IMR-90 (cell line): ENCODE measurements at places on chromosomes 1 and 21.

GRCh38 chr1:191714845-191715244 lies 443.4 kb upstream of the RGS18 start:
- DNase-seq = no peak

DNA sequence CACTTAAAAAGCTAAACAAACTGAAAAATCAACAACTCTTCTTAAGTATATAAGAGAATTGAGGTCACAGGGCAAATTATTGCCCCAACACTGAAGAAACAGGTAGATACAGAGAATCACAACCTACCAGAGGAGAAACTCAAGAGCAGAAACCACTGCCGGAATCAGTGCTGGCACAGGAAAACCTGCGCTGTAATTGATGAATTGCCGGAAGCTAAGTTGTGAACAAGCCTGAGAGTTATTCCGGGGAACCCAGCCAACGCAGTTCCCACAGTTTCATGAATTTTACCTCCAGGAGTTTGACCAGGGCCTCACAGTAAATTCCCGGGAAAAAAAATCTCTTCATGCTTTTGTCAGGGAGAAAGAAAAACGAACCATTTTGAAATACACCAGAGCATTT lies 657.1 kb upstream of the BRINP3 start:
- DNase-seq = no peak

DNA sequence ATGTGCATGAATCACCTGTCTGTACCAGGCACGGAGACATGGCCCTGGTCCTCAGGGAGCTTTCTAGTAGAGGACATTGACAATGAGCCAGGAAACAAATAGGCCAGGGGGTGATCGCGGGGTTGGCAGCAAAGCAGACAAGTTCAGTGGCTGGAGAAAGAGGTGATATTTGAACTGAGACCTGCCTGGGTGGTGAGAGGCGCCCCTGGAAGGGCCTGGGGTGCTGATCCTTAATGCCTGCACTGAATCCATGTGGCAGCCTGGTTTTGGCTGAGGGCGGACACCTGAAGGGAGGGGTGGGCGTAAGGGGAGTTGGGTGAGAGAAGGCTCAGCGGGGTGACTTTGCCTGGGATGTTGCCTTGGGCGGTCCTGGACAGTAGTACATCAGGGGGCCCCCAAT lies 35.9 kb downstream of the URB2 start:
- no peak for DNase-seq

DNA sequence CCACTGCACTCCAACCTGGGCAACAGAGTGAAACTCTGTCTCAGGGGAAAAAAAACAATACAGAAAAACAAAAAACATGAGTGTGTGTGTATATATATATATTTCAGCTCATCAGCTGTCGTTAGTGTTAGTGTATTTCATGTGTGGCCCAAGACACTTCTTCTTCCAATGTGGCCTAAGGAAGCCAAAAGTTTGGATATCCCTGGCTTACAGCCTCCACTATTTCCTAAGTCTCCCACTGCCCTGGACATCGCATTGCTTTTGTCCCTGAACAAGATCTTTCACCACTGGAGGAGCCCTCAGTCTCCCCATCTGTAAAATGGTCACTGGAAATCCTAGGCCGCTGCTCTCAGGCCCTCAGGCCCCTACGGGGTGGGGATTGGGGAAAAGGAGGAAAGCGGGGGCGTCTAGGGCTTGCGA lies 391 bp upstream of the LDLRAP1 start:
- no peak for DNase-seq

GRCh38 chr1:20530306-20530705 lies 22.1 kb upstream of the FAM43B start:
- DNase-seq = no peak

GRCh38 chr1:147630447-147630846 lies 39.9 kb downstream of the ACP6 start:
- no peak for DNase-seq

DNA sequence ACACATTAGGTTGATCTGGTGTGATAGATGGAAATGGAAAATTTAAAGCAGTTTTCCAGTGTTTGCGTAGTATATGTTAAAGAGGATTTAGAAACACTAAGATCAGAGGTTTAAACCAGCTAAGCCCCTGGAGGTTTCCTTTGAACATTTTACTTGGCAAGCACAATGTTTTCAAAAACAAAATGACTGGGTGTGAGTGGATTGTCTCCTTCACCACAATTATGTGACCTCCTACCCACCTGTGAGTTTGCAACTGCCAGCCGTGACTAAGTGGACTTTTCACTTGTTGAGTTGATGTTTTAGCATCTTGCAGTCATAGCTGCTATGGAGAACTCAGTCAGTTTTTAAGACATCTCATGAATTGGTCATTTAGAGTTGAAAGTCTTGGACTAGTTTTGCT lies 4.7 kb downstream of the CCDC190 start:
- peak; percentile 96 for DNase-seq

GRCh38 chr21:42003051-42003461 lies 7.1 kb downstream of the ZBTB21 start:
- DNase-seq = peak; percentile 76

DNA sequence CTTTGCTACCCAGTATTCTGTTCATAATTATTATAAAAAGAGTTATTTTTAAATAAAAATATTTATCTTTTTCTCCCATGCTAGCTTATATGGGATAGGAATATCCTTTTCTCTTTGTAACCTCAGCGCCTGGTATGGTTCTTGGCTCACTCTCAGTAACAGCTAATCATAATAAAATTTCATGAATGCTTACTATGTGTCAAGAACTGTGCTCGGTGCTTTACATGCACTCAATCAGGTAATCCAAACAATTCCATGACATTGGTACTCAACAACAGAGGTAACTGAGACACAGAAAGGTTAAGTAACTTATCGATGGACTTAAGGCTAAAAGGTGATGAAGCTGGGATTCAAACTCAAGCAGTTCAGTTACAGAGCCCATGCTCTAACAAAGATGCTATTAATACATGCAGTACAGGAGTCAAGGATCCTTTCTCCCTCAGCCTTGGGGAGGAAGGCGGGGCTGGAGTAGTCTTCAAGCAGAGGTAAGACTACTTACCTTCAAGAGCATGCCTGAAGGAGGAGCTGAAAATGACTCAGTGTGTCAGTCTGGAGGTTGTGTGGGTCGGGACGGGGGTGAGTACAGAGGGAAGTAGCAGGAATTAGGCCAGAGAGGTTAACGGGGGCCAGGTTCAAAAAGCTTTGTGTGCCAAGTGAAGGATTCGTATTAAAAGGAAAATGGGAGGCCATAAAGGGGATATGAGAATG lies 73.4 kb downstream of the PLPPR5 start:
- DNase-seq = no peak

DNA sequence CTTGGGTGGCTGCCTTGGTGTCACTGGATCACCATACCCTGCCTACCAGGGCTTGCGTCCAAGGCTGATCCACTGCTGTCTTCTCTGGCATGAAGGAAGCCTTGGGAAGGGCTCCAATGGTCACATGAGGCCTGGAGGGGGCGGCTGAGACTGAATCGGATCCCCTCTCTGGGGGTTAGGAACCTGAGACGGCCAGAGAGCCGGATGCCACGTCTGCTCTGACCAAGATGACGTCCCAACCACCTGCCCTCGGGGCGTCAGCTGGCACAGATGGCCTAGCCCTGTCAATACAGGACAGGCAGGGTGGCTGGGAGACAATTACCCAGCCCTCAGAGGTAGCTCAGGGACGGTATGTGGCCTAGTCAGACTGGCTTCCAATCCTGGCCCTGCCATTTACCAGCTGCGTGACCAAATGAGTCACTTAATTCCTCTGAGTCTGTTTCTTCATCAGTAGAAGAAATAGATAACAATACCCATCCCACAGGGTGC lies 5.4 kb downstream of the TRIM62 start:
- peak; percentile 67 for DNase-seq

- peak; percentile 53 for DNase-seq
Measured at GRCh38 chr1:246367041-246367440, 140.0 kb downstream of the SMYD3 start.

GRCh38 chr21:40685141-40685540 lies 161.8 kb downstream of the DSCAM start:
- DNase-seq = no peak

DNA sequence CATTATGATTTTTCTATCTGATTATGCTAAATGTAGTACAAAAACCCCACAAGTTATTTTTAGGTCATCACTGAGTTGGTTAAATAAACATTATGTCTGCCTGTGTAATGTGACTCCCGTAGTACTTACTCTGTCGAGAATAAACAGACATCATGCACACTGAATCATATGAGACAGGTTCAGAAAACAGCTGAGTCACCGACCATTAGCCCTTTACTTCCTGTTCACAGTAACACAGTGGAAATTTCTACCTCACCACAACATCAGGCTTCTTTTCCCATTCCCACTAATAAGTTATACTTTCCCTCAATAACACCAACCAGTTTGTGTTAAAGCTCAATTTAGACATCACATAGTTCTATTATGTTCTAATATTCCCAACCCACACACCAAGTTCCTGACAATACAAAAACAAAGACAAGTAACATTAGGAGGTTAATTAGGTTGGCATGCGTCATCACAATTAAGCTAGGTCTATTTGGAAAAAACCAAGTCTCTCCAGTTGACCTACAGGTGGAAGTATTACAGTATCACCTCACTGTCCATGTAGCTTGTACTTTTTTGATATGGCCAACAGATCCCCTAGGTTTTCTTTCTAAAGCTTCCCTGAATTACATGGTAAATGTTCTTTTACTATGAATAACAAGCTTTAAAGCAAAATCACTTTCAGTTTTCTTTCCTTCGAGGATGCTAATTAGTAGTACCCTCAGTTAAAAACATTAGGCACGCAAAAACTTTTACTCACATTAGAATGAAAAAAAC lies 154.2 kb downstream of the EIF4G3 start:
- DNase-seq = peak; percentile 99

GRCh38 chr1:232507571-232507970 lies 122.4 kb downstream of the SIPA1L2 start:
- no peak for DNase-seq
